ENCODE measurements at places on chromosomes 7 and 10.

- DNase-seq = no peak
Observed at GRCh38 chr7:101635484-101635883, 6.4 kb upstream of the MYL10 start.

DNA sequence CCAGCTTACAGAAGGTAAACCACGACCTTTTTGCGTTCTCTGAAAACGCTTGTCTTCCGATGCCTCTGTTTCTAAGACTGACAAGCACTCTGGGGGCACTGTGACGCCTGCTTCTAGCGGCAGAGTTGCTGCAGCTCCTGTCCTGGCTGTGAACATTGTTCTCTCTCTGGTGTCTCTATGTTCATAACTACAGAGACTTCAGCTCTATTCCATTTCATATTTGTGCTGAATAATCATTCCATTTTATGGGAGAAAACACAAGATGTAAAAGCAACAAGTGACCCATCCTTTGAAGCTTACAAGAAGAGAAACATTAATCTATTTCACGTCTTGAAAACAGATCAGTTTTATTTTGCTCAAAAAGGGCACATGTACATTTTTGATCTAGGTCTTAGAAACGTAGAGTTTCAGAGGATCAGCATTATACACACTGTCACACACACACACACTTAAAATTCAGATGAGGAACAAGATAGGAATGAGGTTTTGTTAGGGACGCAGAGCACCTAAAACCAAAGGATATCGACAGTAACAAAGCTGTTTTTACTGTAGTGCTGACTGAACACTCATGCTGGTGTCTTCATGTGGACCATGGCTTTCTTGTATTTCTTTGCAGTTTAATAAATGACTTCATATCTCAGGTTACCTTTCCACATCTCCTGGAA lies 3.0 kb downstream of the IKZF1 start:
- no peak for DNase-seq

GRCh38 chr7:93374345-93374940 lies 142.3 kb downstream of the VPS50 start:
- DNase-seq = no peak

- no peak for DNase-seq
Observed at GRCh38 chr10:80540981-80541750, 3.5 kb downstream of the SH2D4B start.

DNA sequence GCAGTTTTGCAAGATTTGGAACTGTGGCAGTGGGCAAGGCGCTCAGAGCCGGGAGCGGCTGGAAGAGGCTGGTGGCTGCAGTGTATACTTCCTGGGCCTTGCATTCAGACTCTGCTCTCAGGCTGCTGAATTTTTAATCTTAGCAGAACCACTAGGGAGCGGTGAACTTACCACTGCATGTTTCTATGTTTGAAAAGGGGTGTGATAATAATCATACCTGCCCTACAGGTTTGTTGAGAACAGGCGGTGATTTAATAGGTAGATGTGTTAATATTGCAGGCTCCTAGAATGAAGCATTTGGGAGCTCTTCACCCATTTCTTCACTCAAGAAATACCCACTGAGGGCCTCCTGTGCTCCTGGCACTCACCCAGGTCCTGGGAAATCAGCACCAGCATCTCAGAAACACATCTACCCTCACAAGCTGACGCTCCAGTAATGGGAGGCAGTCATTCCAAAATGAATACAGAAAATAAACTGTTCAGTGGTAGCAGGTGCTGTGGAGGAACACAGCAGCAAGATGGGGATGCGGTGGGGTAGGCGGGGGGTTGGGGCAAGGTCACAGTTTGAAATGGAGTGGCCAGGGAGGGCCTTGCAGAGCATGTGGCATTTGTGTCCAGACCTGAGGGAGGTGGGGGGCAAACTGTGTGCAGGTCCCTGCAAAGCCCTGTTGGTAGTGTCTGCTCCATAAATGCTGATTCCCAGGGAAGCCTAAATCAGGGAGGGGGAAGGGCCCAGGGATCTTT lies 41.0 kb downstream of the VWA2 start:
- no peak for DNase-seq
